GM13976 (cell line): ENCODE measurements at places on chromosomes 16 and 17.

DNA sequence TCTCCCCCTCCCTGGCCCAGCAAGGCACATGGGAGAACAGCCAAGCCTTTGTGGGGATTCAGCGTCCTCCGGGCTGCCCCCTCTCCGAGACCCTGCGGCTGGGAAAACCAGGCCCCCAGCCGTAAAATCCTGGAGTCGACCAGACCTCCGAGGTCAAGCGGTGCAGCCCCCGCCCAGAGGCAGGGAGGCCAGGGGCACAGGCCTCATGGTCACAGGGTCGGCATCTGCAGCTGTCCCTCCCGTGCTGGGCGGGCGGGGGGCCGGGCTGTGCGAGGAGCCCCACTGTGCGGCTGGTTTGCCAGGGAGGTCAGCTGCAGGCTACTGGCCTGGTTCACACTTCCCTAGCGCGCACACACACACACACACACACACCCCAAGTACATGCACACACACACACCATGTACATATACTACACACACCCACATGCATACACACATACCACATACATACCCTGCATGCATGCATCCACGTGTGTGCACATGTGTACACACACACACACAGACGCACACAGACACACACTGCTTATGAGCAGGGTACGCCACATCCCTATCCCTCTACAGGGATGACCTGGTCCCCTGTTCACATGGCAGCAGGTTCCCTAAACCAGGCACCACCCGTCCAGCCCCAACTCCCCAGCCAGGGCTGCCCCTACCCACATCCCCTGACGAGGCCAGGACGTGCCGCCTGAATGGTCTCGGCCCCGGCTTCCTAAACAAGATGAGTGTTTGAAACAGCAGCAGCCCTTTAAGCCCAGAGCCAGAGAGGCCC lies 108.9 kb upstream of the CIBAR2 start:
- no peak for DNase-seq

DNA sequence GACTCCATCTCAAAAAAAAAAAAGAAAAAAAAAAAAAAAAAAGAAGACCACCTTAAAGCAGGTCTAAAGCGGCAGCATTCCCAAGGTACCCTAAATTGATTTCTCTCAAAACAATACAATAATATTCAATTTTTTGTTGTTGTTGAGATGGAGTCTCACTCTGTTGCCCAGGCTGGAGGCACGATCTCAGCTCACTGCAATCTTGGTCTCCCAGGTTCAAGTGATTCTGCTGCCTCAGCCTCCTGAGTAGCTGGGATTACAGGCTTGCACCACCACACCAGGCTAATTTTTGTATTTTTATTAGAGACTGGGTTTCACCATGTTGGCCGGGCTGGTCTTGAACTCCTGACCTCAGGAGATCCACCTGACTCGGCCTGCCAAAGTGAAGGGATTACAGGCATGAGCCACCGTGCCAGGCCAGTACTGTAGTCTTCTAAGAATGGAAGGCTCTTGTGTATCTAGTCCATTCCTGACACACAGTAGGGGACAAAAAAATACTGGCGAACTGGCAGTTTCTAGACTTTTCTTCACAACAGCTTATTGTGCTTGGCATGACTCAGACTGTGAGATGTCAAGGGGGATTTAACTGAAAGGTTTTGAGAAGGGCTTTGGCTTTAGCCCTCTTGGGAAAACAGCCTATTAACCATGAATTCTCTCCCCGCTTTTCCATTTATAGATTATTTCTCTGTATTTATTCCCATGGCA lies 17.3 kb downstream of the CDR2 start:
- no peak for DNase-seq

GRCh38 chr17:8162233-8162996 lies at the start of gene VAMP2:
Gene VAMP2, minus strand, starts transcription at chr17:8162948. Its CDS starts 69 bp downstream, at chr17:8162879.
- peak; percentile 86 for DNase-seq

DNA sequence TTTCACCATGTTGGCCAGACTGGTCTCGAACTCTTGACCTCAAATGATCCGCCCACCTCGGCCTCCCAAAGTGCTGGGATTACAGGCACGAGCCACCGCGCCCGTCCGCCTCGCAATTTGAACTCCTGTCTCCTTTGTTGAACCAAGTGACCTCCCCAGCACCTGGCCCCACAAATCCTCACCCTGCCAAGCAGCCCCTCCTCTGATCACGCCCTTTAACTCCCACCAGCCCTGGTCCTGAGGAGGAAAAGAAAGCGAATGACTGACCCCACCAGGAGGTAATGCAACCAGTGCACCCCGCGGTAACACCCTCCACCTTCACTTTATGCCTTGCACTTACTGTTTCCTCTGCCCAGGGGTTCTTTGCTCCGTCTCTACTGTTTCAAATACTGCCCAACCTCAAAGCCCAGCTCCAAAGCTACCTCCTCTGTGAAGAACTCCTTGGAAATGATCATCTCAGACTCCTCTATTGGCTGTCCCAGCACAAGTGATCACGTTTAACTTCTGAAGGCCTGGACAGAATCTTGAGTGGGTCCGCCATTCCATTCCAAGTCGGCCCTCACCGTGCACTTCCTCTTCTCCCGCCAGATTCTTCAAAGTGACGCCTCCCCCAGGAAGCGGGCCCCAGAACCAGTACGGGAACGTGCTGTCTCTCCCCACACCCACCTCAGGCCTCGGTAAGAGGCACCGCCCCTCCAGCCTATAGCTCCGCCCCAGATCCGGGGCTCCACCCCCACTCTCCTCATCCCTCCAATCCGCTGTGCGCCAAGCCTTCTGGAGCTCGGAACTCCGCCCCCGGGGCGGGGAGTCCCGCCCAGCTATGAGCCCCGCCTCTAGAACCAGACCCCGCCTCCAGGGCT lies 4.4 kb downstream of the CD19 start:
- peak; percentile 96 for DNase-seq

DNA sequence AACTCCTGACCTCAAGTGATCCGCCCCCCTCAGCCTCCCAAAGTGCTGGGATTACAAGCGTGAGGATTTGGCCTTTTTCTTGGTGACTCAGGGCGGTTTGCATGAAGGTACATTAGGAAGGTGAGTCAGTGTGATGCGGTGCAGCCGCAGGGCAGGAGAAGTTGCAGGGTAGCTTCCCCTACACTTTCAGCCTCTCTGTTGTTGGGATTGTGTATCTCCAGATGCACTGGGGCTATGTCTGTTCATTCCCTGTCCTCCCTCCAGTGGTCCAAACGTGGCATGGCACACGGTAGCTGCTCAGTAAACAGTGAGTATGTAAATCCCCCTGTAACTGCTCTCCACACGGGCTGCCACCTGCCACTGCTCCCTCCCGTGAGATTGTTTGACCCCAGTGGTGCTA lies 109.1 kb upstream of the CDC42EP4 start:
- no peak for DNase-seq

GRCh38 chr17:44408786-44409185 lies 19.3 kb upstream of the ITGA2B start:
- DNase-seq: no peak

DNA sequence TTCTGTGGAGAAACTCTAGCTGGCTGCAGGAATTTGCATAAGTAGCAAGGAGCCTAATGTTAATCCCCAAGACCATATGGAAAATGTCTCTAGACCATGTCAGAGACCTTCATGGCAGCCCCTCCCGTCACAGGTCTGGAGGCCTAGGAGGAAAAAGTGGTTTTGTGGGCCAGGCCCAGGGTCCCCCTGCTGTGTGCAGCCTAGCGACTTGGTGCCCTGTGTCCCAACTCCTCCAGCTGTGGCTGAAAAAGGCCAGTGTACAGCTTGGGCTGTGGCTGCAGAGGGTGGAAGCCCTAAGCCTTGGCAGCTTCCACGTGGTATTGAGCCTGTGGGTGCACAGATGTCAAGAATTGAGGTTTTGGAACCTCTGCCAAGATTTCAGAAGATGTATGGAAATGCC lies 306.9 kb upstream of the CA10 start:
- DNase-seq: no peak

DNA sequence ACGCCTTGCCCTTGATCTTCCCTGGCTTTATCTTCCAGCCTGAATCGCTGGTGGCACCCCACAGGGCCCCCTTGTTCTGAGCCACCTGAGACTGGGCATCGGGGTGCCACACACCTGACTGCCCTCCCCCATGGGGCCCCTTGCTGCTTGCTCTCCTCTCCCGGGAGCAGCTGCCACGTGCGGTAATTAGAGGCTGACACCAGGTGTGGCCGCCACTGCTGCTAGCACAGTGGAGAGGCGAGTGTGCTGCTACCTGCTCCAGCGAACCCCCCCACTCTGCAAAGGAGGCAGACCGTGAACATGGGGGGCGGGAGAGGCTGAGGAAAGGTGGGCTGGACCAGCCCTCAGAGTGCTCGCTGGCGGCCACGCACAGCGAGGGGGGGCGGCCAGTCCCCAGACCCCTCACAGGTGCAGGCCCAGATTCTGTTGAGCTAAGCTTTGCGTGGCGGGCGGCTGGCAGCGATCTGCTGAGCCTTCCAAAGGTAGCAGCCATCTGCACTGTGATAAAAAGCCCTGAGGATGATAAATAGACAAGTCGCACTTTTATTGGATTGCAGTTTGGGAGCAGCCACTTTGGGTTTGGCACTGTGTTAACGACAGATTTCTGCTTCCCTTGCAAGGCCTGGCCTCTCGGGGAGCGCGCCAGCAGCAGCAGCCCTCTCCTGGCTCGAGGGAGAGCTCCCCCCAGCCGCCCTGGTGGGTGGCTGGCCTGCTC lies 167.9 kb upstream of the GSE1 start:
- DNase-seq: no peak

DNA sequence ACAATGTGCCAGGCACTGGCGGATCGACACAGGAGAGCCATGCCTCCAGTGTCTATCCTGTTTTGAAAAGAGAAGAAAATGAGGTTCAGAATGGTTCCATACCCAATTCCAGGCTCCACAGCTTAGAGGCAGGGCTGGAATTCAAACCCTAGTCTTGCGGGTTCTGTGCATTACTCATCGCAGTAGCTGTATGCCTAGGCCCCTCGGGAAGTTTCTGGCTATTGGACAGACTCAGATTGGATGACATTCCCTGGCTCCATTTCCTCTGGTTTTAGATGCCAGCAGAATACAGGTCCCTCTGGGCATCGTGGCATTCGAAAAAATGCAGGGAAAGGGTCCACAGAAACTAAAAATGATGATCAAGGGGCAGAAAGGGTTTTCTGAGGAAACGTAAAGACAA lies 184.7 kb downstream of the COPRS start:
- DNase-seq: no peak

DNA sequence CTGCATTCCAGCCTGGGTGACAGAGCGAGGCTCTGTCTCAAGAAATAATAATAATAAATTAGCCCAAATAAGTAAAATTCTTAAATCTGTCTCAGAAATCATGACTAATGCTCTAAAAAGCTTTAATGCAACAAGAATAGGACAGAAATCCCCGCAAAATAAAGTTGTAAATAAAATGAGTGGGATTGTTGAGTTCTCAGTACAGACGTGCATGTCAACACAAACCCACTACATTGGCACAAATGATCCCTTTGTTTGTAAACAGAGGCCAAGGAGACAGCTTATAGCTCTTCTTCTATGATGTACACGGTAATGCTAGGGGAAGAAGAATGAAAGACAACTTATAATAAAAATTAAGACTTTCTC lies 6.0 kb downstream of the STAT5B start:
- DNase-seq: no peak

GRCh38 chr17:9120471-9120870 lies 99.2 kb downstream of the NTN1 start:
- no peak for DNase-seq

DNA sequence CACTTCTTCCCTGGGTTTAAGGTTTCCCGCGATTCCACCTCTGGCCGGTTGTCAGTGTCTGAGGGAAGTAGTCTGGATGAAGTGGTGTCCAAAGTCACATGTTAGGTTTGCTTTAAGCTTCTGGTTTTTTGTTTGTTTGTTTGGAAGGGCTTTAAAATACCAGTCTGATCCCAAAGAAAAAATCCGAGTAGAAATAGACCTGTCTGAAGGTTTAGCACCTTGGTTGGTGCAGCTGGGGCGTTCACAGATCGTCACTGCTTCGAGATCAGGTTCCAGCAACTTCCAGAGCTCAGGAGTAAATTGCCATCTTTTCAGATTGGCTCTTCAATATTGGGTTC lies 567 bp downstream of the TMEM97 start:
- no peak for DNase-seq

DNA sequence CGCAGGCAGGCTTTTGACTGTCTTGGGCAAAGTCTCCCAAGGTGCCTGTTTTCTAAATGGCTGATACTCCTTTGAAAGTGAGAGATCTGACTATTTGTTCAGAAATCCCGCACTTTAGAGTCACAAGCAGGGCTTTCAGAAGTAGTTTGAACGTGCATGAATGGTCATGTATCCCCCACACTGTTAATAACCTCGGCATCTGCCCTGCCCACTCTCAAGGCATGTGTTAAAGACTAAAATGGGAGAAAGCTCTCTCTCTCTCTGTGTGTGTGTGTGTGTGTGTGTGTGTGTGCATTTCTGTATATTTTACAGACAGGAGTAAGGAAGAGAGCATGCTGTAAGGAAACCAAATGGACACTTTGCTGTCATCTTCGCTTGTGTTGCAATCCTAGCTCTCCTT lies 163.7 kb downstream of the MAF start:
- no peak for DNase-seq

DNA sequence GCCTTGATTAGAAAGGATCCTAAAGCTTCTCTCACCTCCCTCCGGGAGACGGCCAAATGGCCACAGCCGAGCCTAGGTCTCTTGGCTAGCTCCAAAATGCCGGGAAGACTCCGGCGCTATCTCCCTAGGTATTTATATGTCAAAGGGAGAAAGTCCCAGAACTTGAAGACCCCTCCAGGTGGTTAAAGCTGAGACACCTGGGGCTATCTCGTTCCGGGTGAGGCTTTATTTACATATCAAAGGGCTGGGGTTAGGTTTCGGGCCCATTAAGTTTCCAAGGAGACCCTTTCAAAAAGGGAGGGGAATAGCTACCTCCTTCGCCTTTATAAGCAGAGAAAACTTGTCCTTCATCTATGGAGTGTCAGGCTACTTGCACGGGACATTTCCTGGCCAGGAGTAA lies 70.9 kb upstream of the KIFC3 start:
- DNase-seq: no peak

GRCh38 chr17:37828651-37829124 lies 83.8 kb upstream of the HNF1B start:
- DNase-seq: no peak

DNA sequence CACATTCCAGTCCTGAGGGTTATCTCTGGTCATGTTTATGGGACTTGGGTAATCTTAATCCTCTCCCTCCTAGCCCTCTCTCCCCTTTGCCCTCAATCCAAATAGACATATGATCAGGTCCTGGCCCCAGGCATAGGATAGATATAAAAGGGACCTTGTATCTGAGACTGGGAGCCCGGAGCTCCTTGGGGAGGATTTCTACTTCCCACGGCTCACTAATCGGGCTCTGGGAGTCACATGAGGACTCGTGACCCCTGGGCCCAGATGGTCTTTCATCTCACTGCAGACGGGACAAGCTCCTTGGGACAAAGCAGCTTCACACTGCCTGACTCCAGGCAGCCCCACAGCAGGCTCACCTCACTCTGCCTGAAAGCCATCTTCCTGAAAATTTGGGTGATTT lies 57.8 kb upstream of the LYRM9 start:
- DNase-seq: no peak

- no peak for DNase-seq
These were observed 11.5 kb downstream of the FAAP100 start for GRCh38 chr17:81540676-81541027.
